ENCODE measurements at places on chromosomes 3 and 15.

DNA sequence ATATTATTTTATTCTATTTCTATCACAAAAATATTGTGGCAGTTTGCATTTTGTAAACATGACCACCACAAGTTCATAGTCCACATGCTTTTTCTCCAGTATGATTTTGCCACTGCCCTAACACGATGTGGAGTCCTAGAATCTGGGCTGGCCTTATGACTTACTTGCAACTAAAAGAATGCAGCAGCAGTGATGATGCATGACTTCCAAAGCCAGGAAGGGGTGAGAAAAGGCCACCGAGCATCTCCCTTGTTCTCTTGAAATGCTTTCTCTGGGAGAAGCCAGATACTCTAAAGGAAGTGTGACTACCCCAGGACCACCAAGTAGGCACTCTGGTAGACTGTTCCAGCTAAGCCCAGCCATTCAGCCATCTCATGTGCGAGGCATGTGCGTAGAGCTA, 191.6 kb upstream of the MRPL3 start:
- DNase-seq: no peak

DNA sequence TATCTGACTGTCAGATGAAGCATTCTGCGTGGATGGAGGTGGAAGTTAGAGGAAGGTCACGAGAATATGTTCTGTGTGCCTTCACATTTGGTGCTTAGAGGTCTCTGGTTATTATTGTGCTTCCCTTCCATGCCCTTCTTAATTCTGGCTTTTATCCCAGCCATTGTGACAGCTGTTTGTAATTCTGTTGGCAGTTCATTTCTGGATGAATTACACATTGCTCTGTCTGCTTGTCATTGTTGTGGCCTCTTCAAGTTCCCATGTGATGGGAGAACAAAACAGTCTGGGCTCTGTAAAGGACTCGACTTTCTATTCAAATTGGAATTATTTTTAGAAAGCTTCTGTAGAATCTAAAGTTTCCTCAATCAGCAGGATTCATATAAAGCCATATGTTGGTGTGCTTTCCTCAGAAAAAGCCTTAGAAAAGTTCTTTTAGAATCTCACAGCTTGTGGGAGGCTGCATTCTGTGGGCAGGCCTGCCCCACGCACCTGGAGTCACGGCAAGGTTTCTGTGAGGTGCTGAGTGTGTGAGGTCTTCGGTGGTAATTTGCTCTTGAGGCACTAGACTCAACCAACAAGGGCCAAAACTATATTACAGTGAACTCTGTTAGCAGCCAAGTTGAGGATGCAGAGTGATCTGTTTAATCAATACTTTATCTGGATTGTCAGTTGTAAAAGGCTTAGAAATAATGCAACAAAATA, 397.4 kb upstream of the AZI2 start:
- no peak for DNase-seq

- DNase-seq: peak; percentile 21
These were observed 218.2 kb downstream of the SHOX2 start for GRCh38 chr3:157888040-157888439.

DNA sequence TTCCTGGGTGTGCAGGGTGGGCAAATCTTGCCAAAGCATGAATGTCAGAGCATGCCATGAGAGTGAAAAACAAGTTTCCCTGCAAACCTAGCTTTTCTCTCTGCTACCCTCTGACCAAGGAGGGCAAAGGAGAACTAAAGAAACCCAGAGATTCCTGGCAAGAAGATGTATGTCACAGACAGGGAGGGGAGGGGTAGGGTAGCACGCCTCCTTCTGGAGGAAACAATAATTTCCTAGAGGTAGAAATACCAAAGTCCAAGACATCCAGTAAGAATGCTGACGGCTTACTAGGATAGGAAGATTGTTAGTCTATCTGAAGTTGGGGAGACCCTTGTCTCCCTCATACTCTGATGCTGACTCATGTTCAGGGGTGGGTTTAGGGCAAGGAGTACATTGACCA, 203.9 kb downstream of the NR1D2 start:
- peak; percentile 66 for DNase-seq

DNA sequence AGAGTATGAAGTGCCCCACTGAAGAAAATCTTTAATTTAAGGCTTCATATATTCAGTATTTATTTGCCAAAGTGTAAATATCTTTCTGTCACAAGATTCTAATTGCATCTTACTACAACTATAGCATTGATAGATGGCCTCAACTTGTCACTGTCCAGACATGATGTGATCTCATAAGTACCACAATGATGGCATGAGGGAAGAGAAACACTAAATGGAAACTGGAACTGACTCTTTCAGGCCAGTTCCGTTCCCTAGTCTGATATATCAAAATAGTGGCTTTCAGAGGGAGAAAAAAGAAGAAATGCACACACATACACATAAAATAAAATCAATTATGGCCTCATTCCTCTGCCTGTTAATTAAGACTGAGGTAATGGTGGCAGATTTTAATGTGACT, 615.7 kb downstream of the TBL1XR1 start:
- no peak for DNase-seq

DNA sequence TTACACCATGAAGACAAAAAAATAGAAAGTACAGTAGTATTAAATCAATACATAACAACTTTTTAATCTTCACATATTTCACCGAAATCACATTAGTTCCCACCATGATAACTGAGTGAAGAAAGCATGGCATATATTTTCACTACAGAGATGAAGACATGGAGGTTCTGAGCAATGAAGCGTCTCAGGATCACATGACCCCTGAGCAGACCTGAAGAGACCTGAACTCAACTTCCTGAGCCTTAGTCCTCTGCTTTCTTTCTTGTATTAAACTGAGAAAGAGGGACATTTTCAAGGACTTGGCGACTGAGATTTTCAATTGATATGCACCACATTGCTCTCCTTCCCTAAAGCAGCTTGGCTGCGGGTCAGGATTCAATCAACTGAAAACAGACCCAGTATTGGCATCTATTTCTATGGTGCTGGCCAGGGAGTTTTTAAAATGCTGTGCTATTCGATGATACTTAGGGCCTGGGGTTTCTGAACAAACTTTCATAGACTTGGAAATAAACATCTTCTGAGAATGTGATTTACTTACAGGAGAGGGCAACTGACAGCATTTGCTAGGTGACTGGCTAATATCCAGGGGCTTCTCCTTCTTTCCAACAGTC, 165.1 kb downstream of the LSAMP start:
- no peak for DNase-seq

- DNase-seq: peak; percentile 83
These were observed 48.0 kb upstream of the FSTL1 start for GRCh38 chr3:120498556-120499346.

DNA sequence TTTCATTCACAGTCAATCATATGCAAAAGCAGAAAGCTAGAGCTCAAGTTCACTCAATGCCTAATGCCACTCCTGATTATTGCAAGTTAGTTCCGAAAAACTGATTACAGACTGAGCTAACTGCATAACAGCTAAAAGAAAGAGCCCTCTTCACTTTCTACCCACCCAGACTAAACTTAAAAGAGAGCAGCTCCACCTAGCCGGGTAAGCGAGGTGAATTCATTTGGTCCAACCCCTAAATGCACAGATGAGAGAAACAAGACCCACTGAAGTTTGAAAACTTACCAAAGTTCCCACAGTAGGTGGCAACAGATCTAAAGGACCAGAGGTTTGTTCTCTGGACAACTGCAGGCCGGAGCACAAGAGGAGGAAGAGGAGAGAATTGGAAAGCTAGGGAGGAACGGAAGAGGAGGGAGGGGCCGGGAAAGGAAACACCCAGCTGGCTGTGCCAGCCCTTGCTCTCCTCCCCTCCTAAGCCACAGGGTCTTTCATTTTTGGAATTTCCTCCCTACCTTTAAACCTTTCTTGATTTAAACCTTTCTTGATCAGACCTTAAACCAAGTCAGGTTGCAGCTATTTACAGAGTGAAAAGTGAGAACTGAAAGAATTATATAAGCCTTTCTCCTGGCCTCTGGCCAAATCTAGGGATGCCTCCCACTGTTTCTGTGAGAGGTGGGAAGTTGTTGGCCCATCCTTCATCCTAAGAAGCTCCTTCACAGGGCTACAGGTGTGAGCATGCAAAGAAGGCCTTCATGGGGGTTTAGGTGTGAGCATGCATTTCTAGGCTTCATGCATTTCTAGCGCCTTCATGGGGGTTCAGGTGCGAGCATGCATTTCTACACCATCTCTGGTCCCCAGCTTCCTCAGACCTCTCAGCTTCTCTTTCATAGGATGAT, 114.7 kb upstream of the LMOD3 start:
- DNase-seq: peak; percentile 26

DNA sequence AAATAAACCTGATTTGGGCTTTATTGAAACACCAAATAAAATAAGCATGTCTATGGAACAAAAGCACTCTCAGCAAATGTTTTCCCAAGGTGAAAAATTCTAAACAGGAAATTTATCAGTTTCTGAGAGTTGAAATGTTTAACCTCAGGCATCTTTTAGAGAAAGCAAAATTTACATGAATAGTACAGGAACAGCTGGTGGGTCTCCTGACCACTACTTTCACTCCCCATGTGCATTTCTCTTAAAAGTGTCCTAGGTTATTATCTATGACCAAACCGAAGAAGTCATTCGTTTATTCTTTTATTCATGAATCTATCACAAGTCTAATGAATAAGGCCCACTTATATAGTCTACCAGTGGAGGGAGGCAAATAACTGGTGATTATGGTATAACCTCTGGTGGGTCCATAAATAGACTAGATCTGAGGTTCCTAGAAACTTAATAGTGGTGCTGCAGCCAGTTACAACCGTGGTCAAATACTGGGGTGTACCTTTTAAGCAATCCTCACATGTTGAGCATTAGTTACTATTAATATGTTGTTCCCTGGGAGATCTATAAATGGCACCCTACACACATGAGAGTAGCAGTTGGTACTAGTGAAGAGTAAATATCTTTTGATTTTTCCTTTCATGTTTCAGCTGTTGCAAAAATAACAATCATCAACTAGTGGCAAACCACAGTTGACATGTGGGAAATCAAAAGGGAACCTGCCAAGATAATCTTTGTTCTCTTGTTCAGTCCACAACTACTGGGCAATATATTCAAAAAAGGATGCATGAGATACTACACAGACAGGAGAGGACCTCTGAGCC, 169.3 kb upstream of the STAC start:
- no peak for DNase-seq

GRCh38 chr3:141529717-141530414, 43.0 kb downstream of the RASA2 start:
- DNase-seq: peak; percentile 32

DNA sequence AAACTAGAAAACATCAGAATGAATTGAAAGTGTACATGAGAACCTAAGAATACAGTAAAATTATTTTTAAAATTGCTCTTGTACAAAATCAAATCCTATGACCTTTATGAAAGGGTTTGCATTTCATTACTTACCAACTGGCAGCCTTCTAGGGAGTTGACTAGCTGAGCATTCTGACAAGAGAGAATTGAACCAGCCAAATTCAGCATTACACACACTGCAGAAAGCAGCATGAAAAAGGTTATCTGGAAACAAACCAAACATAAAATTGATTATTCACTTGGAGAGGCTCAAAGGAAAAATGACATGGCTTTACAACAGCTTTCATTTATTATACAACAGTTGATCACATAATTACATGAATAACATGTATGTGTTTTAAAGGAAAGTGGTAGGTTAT, 17.4 kb downstream of the NSMCE3 start:
- no peak for DNase-seq

DNA sequence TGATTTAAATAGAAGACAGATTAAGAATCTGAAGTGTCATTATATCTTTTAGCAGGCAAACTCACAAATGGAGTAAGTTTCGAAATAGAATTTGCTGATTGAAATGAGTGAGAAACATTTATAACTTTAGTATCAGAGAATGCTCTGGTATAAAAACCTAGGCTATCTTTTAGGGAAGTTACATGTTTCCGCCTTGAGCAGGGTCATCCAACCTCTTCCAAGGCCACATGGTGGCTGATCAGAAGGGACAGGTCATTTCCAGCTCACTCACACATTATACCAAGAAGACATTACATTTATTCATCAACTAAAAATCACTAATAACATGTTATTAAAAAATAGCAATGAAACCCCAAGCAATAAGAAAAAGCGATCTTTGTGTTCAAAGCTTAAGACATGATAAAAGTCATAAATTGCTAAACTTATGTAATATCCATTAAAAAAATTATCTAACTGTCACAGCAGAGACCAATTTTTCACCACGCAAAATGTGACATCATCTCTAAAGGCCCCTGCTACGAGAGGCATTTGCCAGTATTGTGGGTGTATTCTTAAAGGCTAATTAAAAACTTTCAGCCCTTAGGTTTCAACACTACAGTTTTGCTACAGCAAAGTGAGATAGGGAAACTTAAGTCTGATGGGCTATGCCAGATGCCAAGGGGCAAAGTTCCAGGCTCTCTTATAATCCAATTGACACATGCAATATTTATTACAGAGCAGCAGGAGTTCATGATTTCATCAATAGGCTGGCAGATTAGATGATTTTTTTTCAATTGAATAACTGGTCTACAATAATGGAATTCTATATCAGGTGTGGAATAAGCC, 240.4 kb upstream of the TBL1XR1 start:
- no peak for DNase-seq

DNA sequence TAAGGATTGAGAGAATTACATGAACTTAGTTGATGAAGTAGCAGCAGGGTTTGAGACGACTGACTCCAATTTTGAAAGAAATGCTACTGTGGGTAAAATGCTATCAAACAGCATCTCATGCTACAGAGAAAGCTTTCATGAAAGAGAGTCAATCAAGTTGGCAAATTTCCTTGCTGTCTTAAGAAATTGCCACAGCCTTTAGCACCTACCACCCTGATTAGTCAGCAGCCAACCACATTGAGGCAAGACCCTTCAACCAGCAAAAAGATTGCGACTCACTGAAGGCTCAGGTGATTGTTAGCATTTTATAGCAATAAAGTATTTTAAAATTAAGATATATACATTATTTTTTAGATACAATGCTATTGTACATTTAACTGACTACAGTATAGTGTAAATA, 80.9 kb downstream of the RAP2B start:
- DNase-seq: no peak

GRCh38 chr3:25380222-25380739, 47.8 kb upstream of the RARB start:
- no peak for DNase-seq

- DNase-seq: peak; percentile 96
These were observed 154.1 kb downstream of the TJP1 start for GRCh38 chr15:29668120-29668602.

GRCh38 chr3:150737874-150738679, 24.9 kb downstream of the SIAH2 start:
- peak; percentile 22 for DNase-seq

DNA sequence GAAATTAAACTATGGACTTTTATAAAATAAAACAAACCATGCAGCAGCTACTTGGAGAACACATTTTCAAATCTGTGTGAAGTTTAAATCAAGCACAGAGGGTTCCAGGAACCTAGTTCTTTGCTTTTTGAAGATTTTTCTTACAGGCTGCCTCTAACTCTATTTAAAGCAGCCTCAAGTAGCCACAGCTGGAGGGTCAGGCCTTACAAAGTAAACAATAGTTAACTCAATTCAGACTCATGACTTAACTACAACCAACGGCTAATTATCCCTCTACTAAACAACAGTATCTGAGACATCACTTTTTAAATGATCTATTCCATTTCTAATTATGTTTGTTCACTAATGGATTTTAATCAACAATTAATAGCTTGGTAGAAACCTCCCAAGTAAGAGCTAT, 9.8 kb downstream of the LRIG1 start:
- DNase-seq: peak; percentile 48

GRCh38 chr15:42608110-42608531, 32.7 kb downstream of the STARD9 start:
- no peak for DNase-seq
